Stimulated activated CD8-positive, alpha-beta memory T cell treated with anti-CD3 and anti-CD28 coated beads, Interleukin-15, amount 100 ng/mL, for 1 hour (primary cell): ENCODE measurements at places on chromosomes 13 and 19.

GRCh38 chr13:33846303-33847062, 28.5 kb downstream of the RFC3 start:
- DNase-seq = no peak

- no peak for DNase-seq
Measured at GRCh38 chr13:19685034-19685433, 51.6 kb downstream of the MPHOSPH8 start.

DNA sequence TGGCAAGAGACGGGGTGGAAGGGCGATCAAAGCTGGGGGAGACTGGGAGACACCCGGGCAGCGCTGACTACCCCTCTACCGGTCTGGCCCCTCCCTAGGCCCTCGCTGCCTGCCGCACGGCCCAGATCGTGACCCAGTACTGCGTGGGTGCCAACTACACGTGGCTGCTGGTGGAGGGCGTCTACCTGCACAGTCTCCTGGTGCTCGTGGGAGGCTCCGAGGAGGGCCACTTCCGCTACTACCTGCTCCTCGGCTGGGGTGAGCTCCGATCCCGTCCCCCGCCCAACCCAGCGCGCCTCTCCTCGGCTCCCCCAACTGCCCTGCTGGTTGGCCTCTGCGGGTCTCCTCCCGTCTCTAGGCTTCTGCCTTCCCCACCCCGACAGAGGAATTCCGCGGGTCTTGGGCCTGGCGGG, 8.8 kb downstream of the GIPR start:
- DNase-seq = no peak

GRCh38 chr13:38090913-38091312, 221.3 kb upstream of the TRPC4 start:
- DNase-seq = no peak

DNA sequence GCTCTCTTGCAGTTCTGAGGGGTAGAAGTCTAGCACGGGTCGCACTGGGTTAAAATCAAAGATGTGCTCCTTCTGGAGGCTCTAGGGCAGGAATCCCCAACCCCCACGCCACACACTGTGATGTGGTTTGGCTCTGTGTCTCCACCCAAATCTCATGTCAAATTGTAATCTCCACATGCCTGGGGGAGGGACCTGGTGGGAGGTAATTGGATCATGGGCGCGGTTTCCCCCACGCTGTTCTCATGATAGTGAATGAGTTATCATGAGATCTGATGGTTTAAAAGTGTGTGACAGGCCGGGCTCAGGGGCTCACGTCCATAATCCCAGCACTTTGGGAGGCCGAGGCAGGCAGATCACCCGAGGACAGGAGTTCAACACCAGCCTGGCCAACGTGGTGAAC, 26.6 kb upstream of the CALM3 start:
- no peak for DNase-seq

DNA sequence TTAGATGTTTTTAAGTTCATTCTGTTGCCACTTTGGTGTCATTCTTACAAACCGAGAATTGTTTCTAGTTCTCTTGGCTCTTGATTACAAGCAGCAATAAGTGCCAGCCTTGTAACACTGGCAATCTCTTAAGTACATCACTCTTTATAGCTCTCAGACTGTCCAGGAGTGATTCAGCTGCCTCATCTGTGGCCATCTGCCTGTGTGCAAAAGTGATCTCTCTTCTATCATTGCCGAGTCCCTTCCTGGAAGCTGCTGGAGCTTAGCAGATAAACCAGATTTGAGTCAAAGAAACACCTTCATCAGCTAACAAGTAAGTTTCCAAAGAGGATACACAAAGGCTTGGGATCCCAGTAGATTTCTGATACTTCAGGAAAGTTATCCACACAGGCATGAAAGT, 23.2 kb downstream of the STOML3 start:
- no peak for DNase-seq

DNA sequence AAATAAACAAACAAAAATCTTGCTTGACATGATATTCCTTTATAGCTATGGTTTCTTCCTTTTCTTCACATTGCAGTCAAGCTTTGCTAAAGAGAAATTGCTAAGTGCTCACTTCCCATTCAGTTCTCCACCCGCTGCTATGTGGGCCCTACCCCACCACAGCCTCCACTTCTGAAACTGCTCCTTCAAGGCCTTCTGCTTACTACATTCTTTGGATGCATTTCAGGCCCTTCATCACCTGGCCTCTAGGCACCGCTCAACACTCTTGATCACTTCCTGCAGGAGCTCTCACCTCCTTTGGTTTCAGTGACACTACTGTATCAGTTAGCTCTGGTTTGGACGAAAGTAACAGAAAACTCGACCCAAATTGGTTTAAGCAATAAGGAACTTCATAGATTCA, 72.4 kb downstream of the KLF5 start:
- DNase-seq = no peak

DNA sequence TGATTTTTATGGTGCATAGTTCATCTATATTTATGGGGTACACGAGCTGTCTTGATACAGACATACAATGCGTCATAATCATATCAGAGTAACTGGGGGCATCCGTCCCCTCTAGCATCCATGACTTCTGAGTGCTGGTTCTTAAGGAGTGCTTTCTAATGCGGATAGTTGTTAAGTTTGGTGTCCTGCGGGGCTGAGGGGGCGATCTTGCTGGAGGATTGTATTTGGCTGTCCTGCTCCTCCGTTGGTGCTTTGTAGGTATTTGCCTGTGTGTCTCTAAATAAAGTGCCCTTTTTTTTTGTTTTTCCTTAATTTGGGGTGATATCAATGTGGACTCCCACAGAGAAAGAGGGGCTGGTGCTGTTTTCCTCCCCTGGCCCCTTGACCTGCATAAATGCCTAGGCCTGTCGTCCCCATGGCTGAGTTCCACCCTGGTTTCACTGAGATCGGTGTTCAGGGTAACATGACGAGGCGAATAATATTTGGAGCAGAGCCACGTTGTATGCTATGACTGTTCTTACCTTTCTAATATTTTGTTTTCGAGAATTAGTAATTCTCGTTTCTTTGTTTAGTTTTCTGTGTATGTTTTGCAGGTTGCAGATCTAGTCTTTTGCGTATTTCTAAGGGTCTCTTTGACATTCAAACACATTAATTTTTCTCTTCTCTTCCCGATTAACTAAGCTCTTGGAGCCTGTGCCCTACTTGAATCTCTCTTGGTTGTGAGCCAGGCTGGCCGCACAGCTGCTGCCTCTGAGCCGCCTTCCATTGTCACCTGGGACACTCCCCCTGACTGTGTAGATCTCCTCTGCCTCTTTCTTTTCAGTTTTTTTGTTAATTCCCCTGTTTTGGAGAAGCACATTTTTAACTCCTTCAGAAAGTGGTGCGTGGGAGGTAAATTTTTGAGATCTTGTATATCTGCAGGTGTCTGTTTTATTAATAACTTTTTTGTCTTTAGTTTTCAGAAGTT, 100.3 kb downstream of the ARHGEF7 start:
- DNase-seq = no peak

DNA sequence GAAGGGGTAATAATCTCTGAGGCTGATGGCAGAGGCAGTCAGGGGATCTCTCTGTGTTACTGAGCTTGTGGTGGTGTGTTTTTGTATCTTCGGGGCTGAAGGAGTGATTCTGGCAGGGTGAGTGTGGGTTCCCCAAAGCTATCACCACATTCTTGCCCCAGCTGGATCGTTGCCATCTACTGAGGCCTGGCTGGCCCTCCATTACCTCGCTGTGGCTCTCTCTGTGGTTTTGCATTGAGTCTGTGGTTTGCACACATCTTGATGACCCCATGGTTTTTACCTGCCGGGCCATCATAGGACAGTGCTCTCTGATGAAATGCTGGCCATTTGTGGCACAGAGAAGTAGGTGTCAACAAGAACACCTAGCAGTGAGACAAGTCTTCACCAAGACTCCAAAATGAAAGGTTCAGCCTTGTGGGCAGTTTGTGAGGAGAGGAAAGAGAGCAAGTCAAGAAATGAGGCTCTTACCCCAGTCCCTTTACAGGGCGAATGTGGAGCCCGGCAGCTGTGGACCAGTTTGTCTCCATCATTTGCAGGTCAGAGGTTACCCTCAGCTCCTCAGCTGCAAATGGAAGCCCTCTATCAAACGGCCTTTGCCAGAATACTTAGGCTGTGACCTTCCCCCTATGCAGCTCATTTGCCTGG, 69.0 kb upstream of the NPAS1 start:
- no peak for DNase-seq

DNA sequence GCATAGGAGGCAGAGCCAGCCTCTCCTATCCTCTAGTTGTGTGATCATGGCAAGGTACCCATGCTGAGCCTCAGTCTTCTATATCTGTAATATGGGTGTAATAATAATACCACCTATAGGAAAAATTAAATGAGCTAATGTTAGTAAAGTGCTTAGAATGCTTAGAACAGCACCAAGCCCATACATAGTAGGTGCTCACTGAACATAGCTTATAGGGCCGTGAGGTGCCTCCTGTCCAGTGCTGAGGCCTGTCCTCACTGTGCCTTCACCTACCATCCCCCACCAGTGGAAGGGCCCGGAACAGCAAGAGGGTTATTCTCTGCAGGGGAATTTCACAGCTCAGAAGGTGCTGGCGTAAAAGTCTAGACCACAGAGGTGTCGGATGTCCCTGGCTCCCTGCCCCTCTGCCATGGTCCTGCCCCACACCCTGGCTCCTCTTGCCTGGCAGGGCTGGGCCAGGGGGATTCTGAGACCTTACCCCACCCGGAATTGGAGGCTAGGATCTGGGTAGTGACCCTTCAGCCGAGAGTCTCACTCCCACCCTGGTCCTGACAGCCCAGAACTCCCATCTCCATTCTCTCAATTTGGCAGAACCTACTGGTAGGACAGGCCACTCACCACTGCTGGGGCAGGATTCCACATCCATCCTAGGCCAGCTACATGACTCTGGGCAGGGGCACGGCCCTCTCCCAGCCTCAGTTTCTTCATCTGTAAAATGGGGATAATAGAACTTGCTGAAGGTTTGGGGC, 2.2 kb upstream of the SCN1B start:
- DNase-seq = no peak

- no peak for DNase-seq
Measured at GRCh38 chr19:17473041-17473440, 2.7 kb downstream of the SLC27A1 start.

DNA sequence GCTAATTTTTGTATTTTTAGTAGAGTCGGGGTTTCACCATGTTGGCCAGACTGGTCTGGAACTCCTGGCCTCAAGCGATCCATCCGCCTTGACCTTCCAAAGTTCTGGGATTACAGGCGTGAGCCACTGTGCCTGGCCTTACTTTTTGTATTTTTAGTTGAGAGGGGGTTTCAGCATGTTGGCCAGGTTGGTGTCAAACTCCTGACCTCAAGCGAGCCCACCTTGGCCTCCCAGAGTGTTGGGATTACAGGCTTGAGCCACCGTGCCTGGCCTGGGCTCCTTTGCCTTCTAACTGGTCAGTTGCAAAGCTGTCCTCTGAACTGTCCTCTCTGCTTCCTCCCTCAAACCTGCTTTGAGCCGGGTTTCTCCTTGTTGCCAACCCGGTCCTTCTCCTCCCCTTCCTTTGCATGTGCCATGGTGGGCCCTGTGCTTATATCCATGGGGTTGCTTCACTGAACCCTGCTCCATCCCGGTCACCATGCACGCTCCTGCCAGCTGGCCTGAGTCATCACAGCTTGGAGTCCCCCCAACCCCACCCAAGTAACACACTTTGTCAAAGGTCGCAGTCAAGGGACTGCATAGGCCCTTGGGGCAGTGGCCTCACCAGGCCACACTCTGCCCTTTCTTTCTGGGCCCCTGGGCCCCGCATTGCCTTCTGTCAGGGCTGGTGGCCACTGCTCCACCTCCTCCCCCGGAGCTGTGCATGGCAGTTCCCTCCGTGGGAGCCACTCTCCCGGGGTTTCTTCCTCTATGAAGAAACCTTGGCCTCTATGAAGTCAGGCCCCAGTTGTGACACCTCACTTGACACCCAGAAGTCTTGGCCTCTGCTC, 21.2 kb downstream of the WTIP start:
- DNase-seq = no peak

- no peak for DNase-seq
Measured at GRCh38 chr19:7230826-7231225, 63.4 kb downstream of the INSR start.

- no peak for DNase-seq
Measured at GRCh38 chr19:48627201-48627864, 8.0 kb downstream of the SPHK2 start.

- DNase-seq = no peak
Measured at GRCh38 chr19:1220477-1220930, 14.9 kb downstream of the STK11 start.

DNA sequence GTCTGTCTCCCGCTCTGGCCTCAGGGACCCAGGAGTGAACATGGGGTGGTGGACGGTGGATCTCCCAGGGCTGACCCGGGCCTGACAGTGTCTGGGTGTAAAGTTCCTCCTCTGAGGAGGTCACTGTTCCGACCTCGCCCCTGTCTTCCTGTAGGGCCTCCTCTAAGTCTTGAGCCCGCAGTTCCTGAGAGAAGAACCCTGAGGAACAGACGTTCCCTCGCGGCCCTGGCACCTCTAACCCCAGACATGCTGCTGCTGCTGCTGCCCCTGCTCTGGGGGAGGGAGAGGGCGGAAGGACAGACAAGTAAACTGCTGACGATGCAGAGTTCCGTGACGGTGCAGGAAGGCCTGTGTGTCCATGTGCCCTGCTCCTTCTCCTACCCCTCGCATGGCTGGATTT, at the start of gene SIGLEC9:
Gene SIGLEC9 (plus strand): TSS at position 178 of the 400 bp plus-strand sequence. CDS start 69 bp downstream, at position 247.
- DNase-seq = no peak

GRCh38 chr13:26557051-26557392, 461 bp upstream of the WASF3 start:
- no peak for DNase-seq

DNA sequence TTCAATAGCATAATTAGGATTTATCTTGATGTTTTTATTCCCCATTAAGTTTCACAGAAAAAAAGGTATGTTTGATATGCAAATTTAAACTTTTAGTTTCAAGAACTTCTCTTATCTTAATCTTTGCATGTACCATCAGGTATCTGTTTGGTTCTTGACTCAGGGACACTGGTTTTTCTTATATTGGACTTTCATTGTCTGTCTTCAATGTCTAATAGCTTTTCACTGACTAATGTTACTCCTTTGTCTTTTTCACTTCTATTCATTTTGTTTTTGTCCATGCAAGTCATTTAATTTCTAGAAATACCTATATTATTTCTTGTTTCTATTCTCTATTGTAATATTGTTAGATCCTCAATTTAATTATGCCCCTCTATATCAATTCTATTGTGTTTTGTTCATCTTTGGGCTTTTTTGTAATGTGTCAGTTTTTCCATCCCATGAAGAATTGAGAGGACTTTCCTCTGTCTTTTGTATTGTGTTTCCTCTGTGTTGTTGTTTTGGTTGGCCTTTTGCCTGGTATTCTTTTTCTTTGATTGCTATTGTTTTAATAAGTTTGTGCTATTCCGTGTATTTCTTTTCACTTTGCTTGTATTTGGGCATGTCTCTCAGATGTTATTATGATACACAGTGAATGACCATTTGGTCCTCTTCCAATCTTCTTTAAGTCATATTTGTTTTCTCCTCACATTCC, 58.3 kb upstream of the ANKRD10 start:
- DNase-seq = no peak

GRCh38 chr19:14089662-14090508, 666 bp downstream of the SAMD1 start:
- no peak for DNase-seq
